ENCODE measurements at places on chromosomes 5 and 9. TPM values are rescaled to one million over a fixed set of nuclear protein-coding genes. Genes with fewer than 3 reads are reported as not detected.

The SOWAHA gene
- 2.9 TPM for total RNA-seq

The CD274 gene
- 2.1 TPM for total RNA-seq

The RAPGEF6 gene
- total RNA-seq = 25.1 TPM

The AIF1L gene
- 46.5 TPM for total RNA-seq

The PCDHGA7 gene
- 12.2 TPM for total RNA-seq

GRCh38 chr5:5880077-5880763 lies 457.7 kb downstream of the ICE1 start:
- no peak for DNase-seq
- H3K4me1 ChIP-seq = no peaks in the 10 kb centered on the region
- no peaks in the 10 kb centered on the region for H3K36me3 ChIP-seq
- H3K27ac ChIP-seq = no peak overlapping the region

DNA sequence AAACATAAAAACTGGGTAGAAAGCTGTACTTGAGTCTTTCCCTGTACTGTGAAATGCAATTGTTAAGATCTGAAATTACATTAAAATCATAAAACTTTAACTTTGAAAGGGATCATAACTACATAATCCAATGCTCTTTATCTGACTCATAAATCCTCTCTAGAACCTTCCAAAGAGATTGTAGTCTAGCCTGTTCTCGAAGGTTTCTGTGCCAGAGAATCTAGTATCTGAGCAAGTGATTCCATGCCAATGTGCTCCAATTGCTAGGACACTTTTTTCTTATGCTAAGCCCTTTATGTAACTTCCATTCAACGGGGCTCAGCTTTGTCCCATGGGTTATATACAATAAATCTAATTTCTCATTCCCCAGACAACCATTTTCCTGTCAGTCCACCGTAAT lies 21.1 kb downstream of the DDX31 start:
- DNase-seq = no peak
- no peaks in the 10 kb centered on the region for H3K4me1 ChIP-seq
- H3K27ac ChIP-seq = no peak overlapping the region
- H3K27me3 ChIP-seq = no peaks in the 10 kb centered on the region

DNA sequence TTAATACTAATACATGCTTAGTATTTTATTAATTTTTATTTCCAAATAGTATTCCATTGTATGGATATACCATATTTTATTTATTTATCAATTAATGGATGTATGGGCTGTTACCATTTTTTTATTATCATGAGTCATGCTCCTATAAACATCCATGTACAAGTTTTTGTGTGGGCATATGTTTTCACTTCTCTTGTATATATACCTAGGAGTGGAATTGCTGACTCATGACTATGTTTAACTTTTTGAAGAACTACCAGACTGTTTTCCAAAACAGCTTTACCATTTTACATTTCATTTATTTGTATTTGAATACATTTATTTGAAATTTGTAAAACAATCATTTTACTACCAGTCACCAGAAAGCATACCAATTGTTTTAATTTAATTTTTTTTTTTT lies 14.1 kb upstream of the LRRC19 start:
- no peak overlapping the region for H3K4me3 ChIP-seq
- DNase-seq = no peak
- no peaks in the 10 kb centered on the region for H3K36me3 ChIP-seq
- H3K4me1 ChIP-seq = no peaks in the 10 kb centered on the region
- no peak overlapping the region for H3K27ac ChIP-seq
- no peaks in the 10 kb centered on the region for H3K27me3 ChIP-seq

GRCh38 chr9:133962341-133962740 lies 29.8 kb downstream of the VAV2 start:
- DNase-seq = no peak
- no peak overlapping the region for H3K27ac ChIP-seq
- no peaks in the 10 kb centered on the region for H3K36me3 ChIP-seq
- no peaks in the 10 kb centered on the region for H3K27me3 ChIP-seq
- H3K4me1 ChIP-seq = peaks cover 17% of the 10 kb centered on the region

DNA sequence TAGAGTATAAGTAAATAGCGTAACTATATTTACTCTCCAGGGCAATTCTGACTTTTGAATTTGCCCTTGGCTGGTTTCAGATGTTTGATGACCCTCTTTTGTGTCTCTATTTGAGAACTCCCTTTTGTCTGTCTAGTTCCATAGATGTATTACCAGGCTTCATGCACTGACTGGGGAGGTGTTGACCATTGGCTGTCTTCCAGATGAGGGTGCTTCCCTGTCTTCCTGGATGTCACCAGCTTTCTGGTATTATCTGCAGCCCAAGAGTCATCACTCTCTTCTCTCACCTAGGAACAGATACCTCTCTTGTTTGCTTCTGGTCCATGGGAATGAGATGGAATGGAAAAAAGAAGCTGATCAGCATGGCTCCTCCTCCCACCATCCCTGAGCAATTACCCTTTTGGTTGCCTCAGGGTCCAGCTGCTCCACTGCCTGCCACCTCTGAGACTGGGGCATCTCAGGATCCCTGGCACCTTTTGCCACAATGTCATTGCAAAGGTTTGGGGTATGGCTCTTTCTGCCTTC lies 58.7 kb upstream of the TMED7 start:
- H3K36me3 ChIP-seq = no peaks in the 10 kb centered on the region
- no peak overlapping the region for H3K27ac ChIP-seq
- no peak for DNase-seq
- H3K27me3 ChIP-seq = no peaks in the 10 kb centered on the region

- H3K4me3 ChIP-seq = no peak overlapping the region
- H3K4me1 ChIP-seq = no peaks in the 10 kb centered on the region
- H3K27ac ChIP-seq = no peak overlapping the region
- no peak for DNase-seq
- H3K27me3 ChIP-seq = no peaks in the 10 kb centered on the region
- H3K36me3 ChIP-seq = no peaks in the 10 kb centered on the region
These were observed 79.5 kb downstream of the TTC39B start for GRCh38 chr9:15227491-15227890.

DNA sequence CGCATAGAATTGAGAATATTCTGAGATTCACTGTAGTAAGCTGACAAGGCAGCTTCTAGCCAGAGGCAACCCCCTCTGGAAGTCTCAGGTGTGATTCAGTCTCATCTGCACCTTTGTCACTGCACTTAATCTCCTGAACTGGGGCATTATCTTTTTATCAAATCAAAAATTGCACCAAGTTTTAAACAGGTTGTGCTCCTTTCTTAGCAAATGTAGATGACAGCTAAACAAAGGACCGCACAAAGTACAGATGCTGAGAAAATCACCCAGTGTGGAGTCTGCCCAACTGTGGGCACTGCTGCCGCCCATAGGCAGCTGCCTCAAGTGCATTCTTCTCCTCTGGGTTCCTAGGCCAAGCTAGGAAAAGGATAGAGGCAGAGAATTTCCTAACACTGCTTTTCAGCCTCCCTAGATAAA lies 51.1 kb downstream of the STARD4 start:
- H3K27ac ChIP-seq = no peak overlapping the region
- no peak overlapping the region for H3K4me3 ChIP-seq
- H3K36me3 ChIP-seq = no peaks in the 10 kb centered on the region
- no peak for DNase-seq
- H3K4me1 ChIP-seq = no peaks in the 10 kb centered on the region

GRCh38 chr5:36423578-36424307 lies 122.0 kb upstream of the RANBP3L start:
- H3K4me1 ChIP-seq = no peaks in the 10 kb centered on the region
- H3K4me3 ChIP-seq = no peak overlapping the region
- DNase-seq = no peak
- H3K27ac ChIP-seq = no peak overlapping the region
- H3K36me3 ChIP-seq = no peaks in the 10 kb centered on the region

DNA sequence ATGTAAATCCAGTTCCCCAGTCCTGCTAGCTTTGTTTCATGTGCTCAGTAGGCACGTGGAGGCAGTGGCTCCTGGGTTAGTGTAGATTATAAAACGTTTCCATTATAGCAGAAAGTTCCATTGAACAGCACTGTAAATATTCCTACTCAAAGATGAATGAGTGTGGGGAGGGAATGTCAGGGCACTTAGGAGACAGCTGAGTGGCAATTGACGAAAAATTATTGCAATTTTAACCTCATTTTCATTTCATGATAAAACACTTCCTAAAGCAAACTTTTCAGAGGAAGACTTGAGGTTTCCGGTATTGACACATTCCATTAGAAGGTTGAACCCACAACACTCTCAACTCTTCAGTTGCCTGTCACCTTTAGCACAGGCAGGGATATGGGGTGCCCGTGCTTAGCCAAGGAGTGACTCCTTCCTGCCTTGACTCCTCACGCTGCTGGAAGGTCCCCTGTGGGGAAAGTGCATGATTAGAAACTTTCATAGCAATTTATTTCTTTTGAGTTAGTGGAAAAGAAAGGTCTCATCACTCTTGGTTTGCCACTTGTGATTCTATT lies 41.2 kb downstream of the SLC46A2 start:
- H3K27me3 ChIP-seq = no peaks in the 10 kb centered on the region
- H3K27ac ChIP-seq = no peak overlapping the region
- H3K36me3 ChIP-seq = no peaks in the 10 kb centered on the region
- no peak overlapping the region for H3K4me3 ChIP-seq

GRCh38 chr9:133377721-133378216 lies 1.6 kb downstream of the STKLD1 start:
- H3K36me3 ChIP-seq = no peaks in the 10 kb centered on the region
- peaks cover 39% of the 10 kb centered on the region for H3K4me1 ChIP-seq
- H3K27ac ChIP-seq = no peak overlapping the region
- H3K27me3 ChIP-seq = no peaks in the 10 kb centered on the region
- no peak for DNase-seq
- no peak overlapping the region for H3K4me3 ChIP-seq

DNA sequence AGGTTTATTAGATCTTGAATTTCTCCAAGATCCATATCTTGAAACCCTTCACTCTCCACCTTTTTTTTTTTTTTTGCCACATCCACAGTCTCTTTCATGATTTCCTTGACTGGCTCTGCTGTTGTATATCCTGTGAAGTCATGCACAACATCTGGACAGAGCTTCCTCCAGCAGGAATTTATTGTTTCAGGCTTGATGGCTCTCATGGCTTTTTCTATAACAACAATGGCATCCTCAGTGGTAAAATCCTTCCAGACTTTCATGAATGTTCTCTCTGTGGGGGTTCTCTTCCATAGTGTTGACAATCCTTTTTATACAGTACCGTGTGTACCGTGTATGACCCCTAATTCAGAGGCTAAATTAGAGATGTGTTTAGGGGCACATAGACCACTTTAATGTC lies 24.0 kb downstream of the RANBP17 start:
- no peaks in the 10 kb centered on the region for H3K36me3 ChIP-seq
- no peak overlapping the region for H3K27ac ChIP-seq
- no peaks in the 10 kb centered on the region for H3K27me3 ChIP-seq
- no peak for DNase-seq
- no peak overlapping the region for H3K4me3 ChIP-seq
